Fibroblast of upper back skin (primary cell): ENCODE measurements at places on chromosomes 2 and 18.
A peak's percentile ranks its signal among the peaks of the same experiment; 100 is the strongest.

GRCh38 chr2:214630402-214631045 is 179.0 kb downstream of the BARD1 start:
- DNase-seq = peak; percentile 24

GRCh38 chr2:216109962-216110614 is 940 bp downstream of the XRCC5 start:
- DNase-seq = peak; percentile 58

- DNase-seq = peak; percentile 41
These were observed 171.8 kb downstream of the UBE2E3 start for GRCh38 chr2:181152226-181152625.

DNA sequence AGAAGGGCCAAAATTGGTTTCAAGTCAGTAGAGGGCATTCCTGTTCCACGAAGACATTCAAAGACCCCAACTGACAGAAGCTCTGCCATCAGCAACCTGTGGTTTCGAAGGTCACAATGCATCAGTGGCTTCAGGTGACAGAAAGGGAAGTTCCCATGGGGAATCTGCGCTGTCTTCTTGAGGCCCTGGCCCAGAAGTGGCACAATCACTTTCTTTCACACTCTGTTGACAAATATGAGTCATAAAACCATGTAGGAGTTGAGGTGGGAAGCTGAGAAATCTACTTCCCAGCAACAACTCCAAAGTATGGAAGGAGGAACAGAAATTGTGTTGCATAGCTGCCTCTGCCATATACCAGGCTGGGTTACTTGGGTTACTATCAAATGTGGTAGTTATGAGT is 621.1 kb upstream of the FANCL start:
- no peak for DNase-seq

DNA sequence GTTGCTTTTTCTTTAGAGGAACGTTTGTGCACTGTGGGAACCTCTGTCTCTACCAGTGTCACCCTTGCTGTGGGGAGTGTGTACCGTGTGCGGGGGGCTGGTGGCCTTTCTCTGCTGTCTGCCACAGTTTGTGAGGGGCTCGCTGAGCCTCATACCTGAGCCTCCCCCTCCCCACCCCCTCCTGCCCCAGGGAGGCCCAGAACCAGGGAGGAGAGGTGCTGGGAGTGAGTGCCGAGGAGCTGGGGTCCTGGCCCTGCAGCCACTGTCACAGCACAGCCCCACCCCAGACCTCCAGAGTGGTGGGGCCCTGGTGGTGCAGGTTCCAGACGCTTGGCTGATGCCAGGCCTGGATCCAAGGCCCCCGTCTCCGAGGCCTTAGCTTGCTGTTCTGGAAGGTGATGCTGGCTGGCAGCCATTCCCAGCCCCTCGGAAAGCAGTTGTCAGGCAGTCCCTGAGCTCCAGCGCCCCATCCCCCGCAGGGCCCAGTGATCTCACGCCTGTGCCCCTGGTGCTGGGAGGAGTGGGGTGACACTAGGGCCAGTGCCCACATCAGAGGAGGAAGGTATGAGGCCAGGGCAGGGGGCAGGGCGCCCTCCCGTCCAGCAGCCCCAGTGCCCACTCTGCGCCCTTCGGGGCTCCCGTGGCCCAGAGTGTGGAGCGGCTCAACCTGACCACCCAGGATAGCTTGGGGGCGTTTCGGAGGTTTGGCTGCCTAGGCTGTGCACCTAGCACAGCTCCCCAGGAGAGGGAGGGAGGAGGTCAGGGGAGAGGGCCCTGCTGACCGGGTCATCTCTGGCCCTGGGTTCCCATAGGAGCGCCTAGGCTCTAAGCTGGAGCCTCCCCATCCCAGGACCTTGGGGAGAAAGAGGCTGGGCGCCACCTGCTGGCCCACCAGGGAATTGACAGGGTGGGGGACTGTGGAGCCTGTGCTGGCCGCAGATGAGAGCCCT is 53.0 kb upstream of the ALPP start:
- peak; percentile 10 for DNase-seq

DNA sequence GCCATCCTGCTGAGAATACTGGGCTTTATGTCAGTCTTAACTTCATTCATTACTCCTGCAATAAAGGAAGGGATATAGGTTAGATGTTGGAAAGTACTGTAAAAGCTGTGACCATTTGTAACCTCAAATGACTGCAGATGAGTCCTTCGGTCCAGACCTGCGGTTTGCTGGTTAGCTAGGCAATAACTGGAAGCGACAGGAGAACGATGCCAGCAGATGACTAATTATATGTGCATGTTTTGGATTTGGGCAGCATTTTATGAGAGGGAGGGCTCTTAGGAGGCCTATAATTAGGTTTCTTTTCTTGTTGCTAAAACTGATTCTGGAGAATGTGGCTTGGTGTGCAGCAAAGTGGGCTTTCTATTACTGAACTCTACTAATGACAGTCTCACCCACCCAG is 205.6 kb downstream of the TMEM182 start:
- peak; percentile 31 for DNase-seq

GRCh38 chr2:237791977-237792727 is 6.4 kb upstream of the RBM44 start:
- DNase-seq = peak; percentile 13

DNA sequence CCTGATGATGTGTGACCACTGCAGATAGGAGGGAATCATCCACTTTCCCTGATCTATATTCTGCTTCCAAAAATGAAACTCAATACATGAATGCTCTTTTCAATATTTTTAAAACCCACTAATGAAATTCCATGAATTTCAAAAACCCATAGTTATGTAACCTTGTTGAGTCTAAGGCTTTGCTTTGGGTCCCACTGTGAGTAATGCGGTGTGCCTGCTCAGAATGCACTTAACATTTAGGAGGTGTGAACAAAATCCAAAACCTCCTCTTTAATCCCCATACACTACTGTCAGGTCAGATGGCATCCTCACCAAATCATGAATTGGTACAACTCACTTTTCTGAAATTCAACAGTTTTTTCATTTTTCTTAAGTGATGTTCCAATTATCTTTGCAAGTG is 50.4 kb downstream of the CCDC93 start:
- peak; percentile 52 for DNase-seq

DNA sequence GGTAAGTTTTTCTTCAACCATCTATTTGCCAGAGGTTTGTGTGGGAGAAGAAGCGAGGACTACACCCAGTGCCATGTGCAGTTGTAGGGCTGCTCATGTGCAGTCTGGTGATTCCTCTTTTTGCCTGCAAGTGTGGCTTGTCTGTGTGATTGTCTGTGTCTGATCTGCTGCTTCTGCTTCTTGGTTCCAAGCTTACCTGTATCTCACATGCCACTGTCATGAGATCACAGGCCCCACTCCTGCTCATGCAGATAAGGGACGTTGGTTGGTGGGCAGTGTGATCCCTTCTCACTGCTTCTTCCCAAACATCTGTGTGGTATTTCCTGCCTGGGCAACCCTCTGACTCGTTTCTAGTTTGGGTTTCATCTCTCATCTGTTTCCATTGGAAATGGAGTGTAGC is 27.1 kb downstream of the RRM2 start:
- DNase-seq = no peak

DNA sequence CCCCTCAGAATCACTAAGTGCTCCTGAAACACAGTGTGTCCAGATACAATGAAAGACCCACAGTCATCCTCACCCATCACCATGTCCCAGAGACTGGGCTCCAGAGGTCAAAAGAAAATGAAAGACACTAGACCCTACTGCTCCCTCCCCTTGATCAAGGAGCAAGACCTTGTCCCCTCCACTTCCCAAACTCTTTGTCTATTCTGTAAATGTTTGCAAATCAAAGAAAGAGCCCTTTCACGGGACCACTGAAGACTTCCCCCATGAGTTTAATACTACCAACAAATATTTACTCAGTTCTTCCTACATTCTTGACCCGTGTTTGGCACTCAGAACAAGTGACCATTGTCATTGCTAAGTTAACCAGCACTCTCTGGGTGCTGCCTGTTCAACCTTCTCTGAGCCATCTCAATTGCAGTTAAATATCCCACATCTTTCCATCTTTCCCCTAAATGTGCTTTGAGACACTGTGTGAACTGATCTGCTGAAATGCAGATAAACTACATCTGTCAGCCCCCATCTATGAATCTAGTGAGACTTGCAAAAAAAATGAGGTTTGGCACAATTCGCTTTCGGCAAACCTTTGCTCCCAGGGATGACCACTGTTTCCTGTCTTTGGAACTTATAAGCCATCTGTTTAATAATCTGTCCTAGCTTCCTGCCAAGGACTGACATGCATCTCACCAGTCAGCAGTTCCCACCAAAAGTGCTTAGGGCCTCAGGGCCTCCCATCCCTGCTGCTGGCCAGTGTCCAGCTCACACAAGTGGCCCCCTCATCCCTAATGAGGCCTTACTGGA is 170.3 kb downstream of the GFPT1 start:
- DNase-seq = peak; percentile 89

GRCh38 chr2:71721362-71721665 is 268.0 kb downstream of the DYSF start:
- peak; percentile 62 for DNase-seq

GRCh38 chr2:64839844-64840243 is 149.4 kb upstream of the SLC1A4 start:
- peak; percentile 31 for DNase-seq

- no peak for DNase-seq
These were observed 53.6 kb upstream of the LAPTM4A start for GRCh38 chr2:20104900-20105545.

DNA sequence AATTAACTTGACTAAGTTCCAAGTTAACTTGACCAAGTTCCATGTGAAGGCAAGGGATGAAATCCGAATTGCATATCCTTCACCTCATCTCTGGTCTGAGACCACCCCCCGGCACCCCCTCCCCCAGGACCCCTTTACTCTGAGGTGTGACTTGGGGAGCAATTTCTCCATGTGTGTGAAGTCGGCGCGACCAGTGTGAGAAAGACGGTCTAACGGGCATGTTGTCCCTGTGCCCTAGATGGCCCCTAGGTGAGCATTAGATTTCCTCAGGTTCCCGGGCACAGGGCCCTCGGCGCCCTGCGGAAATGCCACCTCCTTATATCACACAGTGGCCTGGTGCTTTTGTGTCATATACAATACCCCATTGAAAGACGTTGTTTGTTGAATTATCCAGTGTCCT is 137.1 kb downstream of the CTIF start:
- no peak for DNase-seq

GRCh38 chr2:45432406-45432805 is 178.7 kb downstream of the SRBD1 start:
- DNase-seq = no peak

GRCh38 chr2:174846218-174846617 is 81.9 kb upstream of the CHRNA1 start:
- peak; percentile 23 for DNase-seq

GRCh38 chr2:144548532-144549191 is 28.7 kb upstream of the ZEB2 start:
- no peak for DNase-seq

- no peak for DNase-seq
These were observed 21.9 kb upstream of the SLC66A3 start for GRCh38 chr2:11133238-11133935.

DNA sequence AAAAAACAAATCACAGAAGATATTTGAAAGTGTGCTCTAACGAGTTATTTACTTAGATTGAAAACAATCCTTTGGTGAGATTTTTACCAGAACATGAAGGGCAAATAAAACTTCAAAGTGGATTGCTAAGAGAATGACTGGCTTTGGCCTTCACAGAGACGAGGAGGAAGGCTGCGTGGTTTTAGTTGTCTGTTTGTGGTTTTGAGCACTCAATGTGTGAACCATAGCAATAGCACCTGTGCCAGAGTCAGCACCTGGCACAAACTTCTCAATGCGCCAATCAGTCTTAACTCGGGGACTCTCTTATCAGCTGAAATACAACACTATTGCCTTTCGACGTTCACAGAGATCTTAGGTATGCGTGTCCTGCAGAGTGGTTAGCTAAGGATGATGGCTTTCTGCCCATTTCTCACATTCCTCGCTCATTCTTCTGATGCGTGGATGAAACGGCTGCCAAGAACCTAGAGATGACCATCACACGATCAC is 70.0 kb downstream of the MBP start:
- peak; percentile 58 for DNase-seq

DNA sequence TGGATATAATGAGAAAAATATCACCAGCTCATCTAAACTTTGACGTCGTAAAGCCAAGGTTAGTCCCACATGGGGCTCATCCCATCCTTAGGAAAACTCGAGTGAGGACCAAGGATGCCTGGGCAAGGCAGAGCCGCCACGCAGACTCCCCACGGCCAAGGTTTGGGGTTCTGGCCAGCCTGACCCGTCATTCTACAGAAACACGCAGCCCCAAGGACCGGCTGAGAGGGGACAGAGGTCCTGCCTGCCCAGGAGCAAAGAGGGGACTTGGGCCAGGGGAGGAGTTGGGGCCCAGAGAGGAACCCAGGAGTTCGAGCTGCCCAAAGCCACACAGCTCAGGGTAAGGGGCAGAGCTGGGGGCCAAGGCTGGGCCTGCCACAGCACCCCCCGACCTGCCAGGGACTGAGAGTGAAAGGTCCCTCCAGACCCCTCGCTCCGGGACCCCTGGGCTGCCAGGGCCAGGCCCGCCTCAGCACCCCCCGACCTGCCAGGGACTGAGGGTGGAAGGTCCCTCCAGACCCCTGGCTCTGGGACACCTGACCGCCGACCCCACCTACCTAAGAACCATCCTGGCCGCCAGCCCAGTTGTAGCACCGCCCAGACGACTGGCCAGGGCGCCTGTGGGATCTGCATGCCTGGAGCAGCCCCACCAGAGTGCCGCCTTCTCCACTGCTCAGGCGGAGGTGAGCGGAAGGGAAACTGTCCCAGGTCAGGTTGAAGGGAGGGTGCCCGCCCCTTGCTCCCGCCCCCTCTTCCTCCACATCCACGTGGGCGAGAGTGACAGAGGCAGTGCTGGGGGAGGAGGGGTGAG is at the start of gene PDCD1:
Gene PDCD1, minus strand, starts transcription at position 689 of the 811 bp plus-strand sequence. Its CDS starts 56 bp downstream, at position 633.
- DNase-seq = no peak

- DNase-seq = no peak
These were observed 91.2 kb upstream of the LDAH start for GRCh38 chr2:20914087-20914486.

DNA sequence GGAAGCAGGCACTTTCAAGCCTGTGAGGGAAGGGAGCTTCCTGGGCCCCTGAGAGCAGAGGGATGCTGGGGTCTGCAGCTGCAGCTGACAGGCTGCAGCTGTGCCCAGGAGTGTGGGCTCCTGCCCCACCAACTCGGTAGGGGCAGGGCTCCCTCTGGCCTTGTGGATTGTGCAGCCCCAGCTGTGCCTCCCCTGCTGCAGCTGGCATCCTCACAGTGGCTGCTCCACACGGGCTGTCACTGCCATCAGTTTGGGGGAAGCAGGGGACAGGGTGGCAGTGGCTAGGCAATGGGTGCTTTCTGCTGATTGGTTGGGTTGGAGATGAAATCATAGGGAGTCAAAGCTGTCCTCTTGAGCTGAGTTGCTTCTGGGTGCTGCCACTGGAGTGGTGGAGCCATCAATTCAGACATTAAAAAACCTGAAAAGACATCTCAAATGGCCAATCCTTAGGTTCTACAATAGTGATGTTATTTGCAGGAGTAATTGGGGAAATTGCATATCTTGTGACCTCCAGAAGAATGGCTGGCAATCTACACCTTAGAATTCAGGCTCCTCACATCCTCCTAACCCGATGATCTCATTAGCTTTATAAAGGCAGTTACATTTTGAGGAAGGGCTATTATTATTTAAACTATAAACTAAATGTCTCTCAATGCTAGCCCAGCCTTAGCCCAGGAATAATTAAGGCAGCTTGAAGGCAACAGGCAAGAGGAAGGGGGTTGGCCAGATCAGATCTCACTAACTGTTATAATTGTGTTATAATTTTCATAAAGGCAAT is 41.3 kb downstream of the FAM171B start:
- no peak for DNase-seq

GRCh38 chr18:74497778-74498177 is 1.6 kb downstream of the CNDP2 start:
- no peak for DNase-seq
